Stimulated activated CD8-positive, alpha-beta memory T cell treated with anti-CD3 and anti-CD28 coated beads, Interleukin-15, amount 100 ng/mL, for 48 hours (primary cell): ENCODE measurements at places on chromosomes 6 and 20.

DNA sequence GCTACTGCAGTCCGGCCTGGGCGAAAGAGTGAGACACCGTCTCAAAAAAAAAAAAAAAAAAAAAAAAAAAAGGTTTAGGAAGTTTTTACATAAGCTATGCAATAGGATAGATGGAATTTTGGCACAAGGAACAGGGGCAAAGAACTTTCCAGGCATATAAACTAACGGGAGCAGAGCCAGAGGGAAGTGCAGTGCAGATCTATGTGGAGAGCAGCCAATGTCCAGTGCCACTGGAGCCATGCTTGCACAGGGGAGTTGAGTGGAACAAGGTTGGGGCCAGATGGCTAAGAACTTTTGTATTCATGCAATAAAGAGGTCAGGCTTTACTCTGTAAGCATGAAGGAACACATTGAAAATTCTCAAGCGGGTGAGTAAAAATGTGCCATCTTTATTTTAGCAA lies 10.8 kb downstream of the SLC17A2 start:
- no peak for DNase-seq

- DNase-seq: no peak
These were observed 225.5 kb downstream of the TAF4 start for GRCh38 chr20:61839912-61840778.

DNA sequence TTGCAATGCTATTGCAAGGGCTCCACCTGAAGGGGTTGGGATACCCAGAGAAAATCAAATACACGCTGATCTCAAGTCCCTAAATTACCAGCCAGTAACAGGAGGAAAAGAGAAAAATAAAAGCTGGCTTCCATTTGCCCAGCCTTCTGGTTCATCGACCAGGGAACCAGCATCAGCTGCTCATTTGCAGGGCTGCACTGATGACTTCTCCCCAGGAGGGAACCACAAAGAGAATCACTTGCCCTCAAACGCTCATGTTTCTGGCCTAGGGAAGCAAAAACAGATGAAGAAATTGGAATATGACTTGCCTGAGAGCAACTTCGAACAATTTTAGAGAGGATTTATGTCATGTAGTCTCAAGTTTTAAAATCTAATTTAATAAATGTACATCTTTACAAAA lies 119.7 kb downstream of the SH3BGRL2 start:
- no peak for DNase-seq

- no peak for DNase-seq
These were observed 53.5 kb downstream of the BCAS4 start for GRCh38 chr20:50848341-50848808.

DNA sequence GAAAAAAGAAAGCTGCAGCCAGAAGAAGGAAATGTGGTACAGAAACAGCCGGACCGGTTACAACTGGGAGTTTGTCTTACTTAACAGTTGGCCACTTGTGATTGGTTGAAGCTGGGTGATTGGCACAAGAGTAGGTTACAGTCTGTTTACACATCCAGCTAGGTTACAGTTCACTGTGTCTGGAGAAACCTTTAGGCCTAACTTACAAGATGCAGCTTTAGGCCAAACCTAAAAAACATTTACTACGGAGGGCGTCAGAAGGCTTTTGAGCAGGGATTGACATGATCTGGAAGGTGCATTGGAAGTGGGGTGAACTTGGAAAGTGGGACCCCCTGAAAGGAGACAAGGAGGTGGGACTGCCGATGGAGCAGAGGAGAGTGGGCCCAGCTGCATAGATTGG lies 122.3 kb downstream of the BANF2 start:
- no peak for DNase-seq

- no peak for DNase-seq
These were observed 144.8 kb upstream of the LAMA2 start for GRCh38 chr6:128738112-128738511.

GRCh38 chr20:19964289-19965265 lies 52.6 kb upstream of the NAA20 start:
- no peak for DNase-seq

DNA sequence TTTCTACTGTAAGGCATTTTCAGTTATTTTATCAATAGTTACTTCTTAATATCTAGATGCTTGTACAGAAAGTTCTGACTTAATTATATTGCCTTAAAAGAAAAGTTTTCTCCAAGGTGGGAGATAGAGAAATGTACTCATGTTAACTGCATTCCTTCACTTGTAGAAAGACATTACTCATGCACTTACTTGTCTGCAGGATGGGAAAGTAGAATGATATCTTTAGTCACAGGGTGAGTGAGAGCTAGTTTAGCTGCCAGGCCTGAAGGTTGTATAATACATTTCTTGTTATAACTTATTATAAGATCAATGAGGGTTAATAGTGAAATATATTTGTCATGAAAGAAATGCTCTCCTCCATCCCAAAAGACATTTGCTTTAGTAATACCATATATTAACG lies 92.1 kb downstream of the CRYBG1 start:
- DNase-seq: no peak

- no peak for DNase-seq
These were observed 231.1 kb upstream of the ZNF217 start for GRCh38 chr20:53824779-53825178.

DNA sequence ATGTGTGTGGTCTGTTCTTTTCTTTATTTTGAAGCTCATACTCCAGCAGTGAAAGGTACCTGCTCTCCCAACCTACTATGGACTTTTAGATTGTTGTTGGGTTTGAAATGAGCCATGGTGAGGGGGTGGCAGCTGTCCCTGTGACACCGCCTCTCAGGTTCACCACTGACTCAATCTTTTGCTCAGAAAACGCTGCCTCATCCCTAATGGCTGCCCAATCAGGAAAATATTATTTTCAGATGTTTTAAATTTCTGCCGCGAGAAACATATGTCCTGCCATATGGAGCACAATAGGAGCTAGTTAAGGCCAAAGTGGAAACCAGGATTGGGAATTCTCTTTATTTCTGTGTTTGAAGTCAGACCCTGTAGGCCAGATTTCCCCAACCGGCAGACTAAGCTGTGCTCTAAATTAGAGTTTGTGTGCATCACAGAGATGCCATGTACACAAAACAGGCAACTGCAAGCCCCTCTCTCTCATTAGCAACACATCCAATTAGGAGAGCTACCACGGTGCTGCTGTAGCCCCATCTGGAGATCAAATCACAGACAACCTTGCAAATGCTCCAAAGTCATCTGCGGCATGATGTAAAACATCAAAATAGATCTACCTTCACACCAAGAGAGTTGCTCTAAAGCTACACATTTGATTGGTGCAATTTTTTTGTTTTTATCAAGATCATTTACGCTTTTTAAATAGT lies 144.1 kb upstream of the BACH2 start:
- DNase-seq: no peak

DNA sequence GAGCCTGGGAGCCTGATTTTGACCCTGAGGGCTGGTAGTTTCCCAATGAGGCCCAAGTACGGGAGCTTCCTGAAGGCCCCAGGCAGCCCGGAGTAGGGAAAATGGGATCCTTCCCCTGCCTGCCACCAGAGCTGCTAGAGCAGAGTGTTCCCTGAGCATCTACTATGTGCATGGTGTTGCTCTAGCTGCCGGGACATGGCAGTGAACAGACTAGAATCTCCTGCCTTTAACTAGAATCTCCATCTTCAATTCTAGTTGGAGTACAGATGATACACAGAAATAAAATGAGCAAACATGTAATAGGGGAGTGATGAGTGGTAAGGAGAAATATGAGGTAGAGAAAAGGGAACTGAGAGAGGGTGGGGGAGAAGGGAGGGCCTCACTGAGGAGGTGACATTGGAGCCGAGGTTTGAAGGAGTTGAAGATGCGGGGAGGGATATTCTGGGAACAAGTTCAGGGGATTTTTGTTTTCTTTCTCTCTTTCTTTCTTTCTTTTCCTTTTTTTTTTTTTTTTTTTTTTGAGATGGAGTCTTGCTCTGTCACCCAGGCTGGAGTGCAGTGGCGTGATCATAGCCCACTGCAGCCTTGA lies 18.5 kb downstream of the VSTM2L start:
- DNase-seq: no peak

DNA sequence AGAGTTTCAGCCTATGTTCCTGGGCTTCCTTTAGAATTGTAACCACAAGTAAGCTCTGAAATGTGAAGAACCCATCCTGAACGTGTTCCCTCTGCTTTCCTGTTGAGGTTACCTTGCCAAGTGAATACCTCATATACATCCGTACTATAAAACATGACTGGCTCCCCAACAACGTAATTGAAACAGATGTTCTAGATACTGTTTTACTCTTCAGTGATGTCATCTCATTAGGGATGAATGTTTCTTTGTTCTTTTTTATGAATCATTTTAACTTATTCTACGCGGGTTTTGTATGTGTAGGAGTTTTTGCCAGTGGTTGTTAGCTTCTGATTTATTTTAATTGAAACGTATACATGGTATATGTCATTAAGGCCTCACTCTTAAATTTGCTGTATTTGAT lies 166.8 kb downstream of the SAMD5 start:
- DNase-seq: no peak

DNA sequence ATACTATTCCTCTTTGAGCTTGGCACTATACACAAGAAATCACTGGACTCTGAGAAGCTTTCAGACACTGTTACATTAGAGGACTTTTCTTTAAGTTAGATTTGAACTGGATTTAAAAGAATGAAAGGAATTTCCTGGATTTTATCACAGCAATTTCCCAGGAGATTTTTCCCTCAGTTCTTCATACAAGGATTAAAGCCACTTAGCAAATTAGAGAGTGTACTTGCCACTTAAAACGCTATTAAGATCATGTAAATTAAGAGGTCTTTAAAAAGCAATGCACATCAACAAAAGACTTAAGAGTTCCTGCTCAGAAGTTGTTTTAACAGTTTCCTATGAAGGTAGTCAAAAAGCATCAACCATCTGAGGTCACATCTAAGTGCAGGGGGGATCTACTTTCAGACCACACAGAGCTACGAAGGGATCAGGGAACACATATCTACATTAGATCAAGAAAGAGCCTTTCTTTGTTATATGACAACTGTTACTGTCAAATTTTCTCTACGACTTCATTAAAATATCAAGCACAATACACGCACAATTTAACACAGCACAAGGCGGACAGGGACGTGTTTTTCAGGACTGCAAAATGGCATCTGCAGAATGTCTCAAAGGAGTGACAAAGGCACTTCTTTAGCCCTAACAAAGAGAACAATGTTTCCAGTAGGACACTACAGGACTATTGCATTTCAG lies 65.8 kb downstream of the EPB41L2 start:
- no peak for DNase-seq

GRCh38 chr6:26206868-26207801 lies 119.9 kb downstream of the HFE start:
- no peak for DNase-seq

GRCh38 chr6:2245877-2246863 lies 765 bp upstream of the GMDS start:
- peak; percentile 6 for DNase-seq

GRCh38 chr20:59966428-59966827 lies 8.2 kb downstream of the CDH26 start:
- no peak for DNase-seq

DNA sequence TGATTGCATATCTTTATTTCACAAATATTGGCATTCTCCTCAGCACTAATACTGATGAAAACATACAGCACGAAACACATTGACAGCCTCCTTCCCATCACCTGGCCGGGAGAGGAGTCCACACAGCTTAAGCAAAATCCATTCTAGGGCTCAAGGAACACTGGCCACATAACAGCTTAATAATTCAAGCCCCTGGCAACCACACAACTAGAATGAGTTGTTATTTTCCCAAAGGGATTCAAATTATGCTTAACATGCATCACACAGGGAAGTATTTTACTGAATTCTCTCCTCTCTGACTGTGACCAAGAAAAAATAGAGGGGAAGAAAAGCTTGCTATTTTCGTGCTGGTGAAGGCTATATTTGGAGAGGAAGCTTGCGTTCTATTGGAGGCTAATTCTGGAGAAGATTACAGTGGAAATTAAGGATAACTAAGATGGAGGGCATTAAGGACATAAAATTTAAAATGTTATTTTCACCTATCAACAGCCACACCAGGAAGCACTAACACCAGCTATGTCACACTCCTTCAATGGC lies 198.5 kb downstream of the ADGRG6 start:
- no peak for DNase-seq

- no peak for DNase-seq
These were observed 35.2 kb downstream of the SYNDIG1 start for GRCh38 chr20:24504331-24505285.

DNA sequence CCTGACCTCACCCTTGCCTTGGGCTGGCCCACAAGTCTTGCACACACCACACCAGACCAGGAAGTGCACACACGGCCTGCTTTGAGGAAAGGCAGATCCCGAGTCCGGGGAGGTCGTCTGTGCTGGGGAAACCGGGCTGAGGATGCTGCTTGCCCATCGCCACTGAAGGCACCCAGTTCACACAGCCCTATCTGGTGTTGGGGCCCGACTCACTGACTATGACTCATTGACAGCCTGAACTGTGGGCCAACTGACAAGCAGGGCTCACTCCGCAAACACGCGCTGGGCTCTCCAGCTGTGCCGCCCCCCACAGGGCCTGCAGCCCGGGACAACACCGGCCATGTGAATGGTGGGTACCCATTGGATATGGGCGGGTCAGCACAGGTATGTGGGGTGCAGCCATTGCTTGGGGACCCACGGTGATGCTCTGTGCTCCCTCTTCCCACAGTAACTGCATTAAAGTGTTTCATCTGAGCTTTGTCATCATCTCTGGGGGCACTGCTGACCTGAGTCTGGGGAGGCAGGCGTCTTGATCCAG lies 1.6 kb downstream of the SAMD10 start:
- peak; percentile 57 for DNase-seq

DNA sequence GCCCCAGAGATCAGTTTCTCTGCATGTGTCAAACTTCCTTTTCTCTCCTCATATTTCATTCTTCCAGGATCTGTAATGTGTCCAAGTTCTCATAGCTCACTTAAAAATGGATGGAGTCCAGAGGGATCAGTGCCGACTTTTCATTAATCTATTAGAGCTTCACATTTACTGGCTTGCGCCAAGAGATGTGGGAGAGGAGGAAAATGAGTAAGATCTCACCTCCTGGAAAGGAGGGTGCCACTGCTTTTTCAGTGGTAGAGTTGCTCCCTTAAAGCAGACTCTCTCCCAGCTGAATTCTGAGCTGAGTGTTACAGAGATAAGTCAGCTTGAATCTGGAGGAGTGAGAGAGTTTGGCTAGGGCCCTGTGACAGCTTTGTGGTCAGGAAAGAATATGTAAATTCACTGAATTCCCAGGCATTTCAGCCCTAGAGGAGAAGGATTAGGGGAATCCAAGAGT lies 175.9 kb downstream of the SOX4 start:
- no peak for DNase-seq

DNA sequence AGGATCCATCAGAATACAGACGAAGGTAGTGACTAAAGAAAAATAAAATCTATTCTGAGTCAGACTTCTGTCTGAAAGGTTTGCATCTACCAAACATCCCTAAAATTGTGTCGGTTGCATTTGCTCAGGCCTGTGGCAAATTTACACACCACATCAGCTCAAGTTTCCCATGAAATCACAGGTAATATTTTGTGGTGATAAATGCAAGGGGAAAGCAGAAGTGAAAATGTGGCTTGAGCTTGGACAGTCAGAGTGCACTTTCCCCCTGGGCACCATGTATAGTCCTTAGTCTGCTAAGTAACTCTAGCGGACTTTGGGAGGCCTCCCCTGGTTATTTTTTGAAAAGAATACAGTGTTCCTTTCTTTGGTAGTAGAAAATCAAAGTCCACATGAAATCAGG lies 159.1 kb downstream of the PKHD1 start:
- no peak for DNase-seq

- no peak for DNase-seq
These were observed 88.1 kb downstream of the PPP1R14C start for GRCh38 chr6:150230832-150231524.
